ENCODE measurements at places on chromosomes 1 and 21. TPM values are rescaled to one million over a fixed set of nuclear protein-coding genes. Genes with fewer than 3 reads are reported as not detected.

DNA sequence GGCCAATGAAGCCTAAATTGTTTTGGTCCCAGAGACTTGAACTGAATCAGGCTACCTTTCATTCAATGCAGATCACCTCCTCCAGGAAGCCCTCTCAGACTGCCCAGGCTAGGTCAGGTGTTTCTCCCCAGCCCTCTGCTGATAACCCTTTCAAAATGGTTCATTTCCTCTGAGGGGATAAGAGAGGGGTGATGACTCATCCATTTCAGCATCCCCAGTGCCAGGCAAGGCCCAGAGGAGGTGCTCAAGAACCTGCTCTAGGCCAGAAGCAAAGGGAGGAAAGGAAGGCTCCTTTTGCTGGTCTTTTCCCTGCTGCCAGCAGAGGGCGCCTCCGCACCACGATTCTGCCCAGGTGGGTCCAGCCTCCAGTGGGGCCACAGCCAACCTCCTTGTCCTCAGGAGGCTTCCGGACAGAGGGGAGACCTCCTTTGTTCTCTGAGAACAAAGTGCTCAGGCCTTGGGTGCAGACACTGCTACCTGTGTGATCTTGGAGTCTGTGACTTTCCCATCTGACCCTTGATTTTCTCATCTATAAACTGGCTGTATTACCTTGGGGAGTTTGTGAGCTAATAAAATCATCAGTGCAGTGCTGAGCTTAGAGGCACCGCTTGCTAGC is 45.3 kb upstream of the ARHGEF10L start:
- DNase-seq: no peak

DNA sequence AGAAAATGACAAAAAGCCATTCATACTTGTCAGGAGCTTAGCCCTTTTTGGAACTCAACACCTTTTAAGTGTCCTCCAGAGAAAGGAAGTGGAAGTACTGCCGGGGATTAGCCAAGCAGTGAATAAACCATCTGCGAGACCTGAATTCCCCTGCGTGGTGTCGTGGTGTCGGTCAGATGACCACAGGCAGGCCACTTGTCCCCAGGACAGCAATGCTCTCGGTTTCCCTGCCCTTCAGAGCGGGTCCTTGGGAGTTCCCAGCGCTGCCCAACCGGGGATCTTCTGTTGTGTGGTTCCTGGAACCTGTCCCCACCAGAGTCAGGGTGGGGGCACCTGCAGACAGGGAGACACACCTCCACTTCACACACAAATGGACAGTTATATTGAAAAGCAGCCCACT is 9.2 kb downstream of the GPR157 start:
- DNase-seq: no peak

Gene SLC45A1
- 3.6 TPM for total RNA-seq

Gene PLPP3
- 127 TPM for total RNA-seq

Gene KRTAP21-2
- total RNA-seq: not detected

DNA sequence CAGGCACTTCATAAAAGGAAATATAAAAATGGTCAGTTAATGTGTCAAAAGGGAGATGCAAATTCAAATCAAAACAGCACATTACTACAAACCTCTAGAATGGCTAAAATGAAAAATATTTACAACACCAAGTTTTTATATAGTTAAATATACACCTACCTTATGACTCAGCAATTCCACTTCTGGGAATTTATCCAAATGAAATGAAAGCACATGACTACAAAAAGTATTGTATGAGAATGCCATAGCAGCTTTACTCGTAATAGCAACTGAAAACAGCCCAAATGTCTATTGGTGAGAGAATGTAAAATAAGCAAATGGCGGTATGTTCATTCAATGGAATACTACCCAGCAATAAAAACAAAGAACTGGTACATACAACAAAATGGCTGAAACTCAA is 175.8 kb upstream of the SPAG17 start:
- no peak for DNase-seq

Gene KDF1
- total RNA-seq: 10.8 TPM

- no peak for DNase-seq
Observed at GRCh38 chr21:18468790-18469189, 65.2 kb upstream of the TMPRSS15 start.

Gene AGMAT
- 0.33 TPM for total RNA-seq

DNA sequence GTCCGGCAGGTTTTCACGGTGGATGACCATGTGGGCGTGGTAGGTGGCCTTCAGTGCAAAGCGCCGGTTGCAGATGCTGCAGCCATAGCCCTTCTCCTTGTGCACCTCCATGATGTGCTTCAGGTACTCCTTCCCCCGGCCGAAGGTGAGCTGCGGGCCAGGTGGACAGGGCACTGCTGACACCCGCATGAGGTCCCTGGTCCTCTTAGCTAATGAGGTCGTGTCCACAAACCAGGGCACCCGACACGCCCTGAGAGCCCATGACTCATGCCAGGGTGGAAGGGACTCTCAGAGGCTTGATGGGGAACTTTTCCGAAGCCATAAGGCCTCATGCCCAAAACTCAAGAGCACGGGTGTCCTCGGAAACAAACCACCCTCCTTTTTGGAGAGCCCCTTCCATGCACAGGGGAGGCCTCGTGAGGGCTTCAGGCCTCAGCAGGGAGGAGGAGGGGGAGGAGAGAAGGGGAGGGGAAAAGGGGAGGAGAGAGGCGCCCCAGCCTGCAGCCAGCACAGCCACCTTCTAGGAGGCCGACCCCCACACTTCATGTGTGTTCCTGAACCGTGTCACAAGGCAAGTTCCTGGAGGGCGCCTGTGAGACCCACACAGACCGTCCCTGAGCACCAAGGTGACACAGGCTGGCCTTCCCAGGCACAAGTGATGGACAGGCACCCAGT is 54.4 kb upstream of the RIPK4 start:
- peak; percentile 46 for DNase-seq

- no peak for DNase-seq
Observed at GRCh38 chr1:200206761-200207160, 179.3 kb downstream of the NR5A2 start.

DNA sequence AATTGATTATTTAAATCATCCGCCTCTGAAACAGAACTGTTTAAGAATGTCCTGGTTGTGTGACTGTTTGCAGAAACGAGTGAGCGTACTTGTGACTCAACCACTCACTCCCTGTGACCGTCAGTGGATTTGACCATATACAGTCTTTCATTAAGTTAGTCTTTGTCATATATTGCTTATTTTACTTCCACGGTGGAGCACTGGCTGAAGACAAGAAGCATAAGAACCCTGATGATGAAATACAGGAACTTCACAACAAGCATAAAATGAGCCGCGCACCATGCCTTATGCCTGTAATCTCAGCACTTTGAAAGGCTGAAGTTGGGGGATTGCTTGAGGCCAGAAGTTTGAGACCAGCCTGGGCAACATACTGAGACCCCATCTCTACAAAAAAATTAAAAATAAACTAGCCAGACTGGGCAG is 194.0 kb downstream of the TOMM20 start:
- DNase-seq: no peak

DNA sequence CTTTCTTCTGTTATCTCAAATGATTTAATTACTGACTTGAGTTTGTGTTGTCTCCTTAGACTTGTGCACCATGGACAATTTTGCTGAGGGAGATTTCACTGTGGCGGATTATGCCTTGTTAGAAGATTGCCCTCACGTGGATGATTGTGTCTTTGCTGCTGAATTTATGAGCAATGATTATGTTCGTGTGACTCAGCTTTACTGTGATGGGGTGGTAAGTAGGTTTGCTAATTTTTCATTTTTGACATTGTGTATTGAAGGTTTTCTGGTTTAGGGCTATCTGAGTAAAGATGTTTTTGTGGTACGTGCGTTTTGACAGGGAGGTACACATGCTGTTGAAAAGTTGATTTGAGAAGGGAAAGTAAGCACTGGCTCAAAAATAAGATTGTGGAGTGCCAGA is 14.1 kb downstream of the TTC3 start:
- DNase-seq: no peak

DNA sequence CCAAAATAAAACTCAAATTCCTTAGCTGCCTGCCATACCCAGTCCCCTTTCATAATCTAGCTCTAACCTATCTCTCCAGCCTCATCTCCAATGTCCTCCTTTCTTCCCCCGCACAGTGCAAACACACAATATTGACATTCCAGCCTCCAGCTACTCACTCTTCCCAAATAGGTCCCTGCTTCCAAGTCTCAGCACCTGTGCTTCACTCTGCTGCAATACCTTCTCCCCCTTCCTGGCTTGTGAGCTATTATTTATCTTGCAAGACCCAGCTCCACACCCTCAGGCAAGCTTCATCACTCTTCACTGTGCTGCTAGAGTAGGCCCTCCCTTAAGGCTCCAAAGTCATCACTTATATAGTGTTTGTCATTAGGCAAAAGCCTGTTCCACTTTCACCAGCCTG is 9.7 kb downstream of the PLPP3 start:
- DNase-seq: peak; percentile 62

Gene C1orf185
- total RNA-seq: not detected

GRCh38 chr1:67171574-67171955 is 5.3 kb downstream of the IL23R start:
- no peak for DNase-seq

DNA sequence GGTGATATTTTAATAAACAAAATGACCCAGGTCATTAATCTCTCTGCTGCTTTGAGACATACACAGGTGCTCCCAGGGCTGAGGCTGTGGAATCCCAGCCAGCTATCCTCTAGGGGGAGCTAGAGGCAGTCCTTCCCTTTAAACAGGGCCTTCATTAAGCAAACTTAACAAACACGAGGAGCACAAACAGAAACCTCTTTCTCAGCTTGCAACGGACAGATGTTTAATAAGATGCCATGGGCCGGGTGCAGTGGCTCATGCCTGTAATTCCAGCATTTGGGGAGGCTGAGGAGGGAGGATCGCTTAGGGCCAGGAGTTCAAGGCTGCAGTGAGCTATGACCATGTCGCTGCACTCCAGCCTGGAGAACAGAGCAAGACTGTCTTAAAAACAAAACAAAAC is 106.7 kb downstream of the HIVEP3 start:
- peak; percentile 62 for DNase-seq
